ENCODE measurements at places on chromosomes 3 and 15. TPM values are rescaled to one million over a fixed set of nuclear protein-coding genes. Genes with fewer than 3 reads are reported as not detected.

DNA sequence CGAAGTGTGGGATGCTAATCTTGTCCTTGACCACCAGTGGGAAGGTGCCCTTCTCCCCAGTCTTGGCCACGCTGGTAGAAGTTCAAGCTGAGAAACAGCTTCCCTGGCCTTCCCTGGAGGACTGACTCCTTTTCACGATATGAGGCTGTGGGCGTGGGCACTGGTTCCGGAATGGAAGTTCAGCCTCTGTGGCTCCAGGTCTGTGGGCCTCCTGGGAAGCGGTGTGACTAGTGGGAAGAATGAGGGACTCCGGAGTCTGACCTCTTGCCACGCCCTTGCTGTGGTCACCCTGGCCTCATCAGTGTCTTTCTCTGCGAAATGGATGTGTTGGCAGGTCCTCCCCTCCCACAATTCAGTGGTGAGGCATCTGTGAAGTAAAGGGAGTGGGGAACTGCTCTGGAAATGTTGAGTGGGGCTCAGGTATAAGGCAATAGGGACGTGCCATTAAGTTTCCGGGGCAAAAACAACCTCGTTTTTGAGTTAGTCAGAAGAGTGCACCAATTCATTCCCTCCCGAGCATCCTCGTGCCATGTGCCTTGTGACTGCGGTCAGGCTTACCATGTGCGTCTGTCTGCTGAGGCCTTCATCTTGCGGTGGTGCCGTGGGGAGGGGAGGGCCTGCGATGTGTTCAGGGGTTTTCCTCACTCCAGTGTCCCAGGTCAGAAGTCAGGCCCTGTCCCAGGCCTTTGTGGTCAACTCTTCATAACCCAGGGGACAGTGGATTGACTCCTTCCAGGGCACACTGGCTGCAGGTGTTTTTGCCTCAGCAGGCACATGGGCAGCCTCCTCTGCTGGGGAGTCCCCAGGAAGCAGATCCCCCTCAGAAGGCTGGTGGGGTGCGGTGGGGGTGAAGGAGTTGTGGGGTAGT, 11.8 kb upstream of the SEC13 start:
- no peak for DNase-seq

DNA sequence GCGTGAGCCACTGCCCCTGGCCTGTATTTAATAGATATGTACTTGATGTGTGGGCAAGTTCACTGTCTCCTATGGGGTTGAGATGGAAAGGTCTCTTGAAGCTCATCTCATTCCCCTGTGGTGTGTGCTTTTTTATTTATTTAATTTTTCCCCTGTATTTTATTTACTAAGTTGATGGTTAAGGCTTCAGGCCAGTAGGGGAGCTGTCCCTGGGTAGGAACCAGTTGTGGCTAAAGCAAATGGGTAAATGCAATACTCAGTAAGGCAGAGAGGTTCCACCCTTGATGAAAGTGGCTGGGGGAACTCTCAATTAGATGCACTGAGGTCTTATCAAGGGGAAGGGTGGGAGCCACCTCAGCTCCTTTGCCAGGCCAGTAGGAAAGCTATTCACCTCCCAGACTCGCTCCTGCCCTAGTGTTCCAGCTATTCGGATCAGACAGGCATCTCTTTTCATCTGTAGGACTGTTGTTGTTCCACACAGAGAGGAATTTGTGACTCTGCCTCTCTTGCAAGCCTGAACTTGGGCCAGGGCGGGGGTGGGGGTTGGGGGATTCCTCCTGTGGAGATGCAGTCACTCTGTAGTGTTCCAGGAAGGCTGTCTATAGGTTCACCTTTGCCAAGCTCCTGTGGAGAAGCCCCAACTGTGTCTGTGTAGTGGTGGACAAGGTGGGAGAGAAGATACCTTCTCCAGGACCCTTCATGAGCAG, 26.1 kb downstream of the PCCB start:
- no peak for DNase-seq

GRCh38 chr3:194893121-194893987, 207.7 kb downstream of the FAM43A start:
- no peak for DNase-seq

DNA sequence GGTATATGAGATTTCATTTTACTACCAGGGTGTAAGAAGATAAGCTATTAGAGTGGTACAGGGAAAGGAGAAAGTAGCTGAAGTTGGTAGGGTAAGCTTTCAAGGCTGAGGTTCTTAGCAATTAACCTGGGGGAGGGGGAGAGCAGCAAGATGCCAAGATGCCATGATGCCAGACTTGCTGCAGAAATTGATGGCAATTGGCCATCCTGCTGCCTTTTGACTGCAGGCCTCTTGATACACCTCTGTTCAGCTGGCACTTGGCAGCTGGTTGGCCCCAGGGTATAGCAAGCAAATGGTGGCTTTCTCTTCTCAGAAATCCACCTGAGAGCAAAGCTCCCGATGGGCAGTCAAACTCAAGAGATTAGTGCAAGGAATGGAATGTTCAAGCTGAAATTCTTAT, 21.4 kb upstream of the DPH6 start:
- DNase-seq, result no peak

- no peak for DNase-seq
Observed at GRCh38 chr3:88142094-88142624, 7.6 kb upstream of the C3orf38 start.

DNA sequence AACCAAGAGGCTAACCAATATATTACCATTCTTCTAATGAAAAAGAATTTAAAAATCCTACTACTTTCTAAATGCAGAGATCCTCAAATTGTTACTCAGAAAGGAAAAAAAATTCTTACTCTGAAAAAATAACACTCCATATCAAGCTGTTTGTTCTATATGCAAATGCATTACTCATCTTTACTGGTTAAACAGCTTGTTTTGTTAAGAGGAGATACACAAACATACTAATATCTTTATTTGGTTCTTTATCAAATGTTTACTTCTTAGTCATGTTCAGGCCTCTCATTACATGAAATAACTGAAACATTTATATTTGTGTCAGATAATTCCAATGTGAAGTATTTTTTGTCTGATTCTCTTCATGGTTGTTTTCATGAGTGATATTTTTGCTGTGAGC, 146.8 kb downstream of the PCCB start:
- no peak for DNase-seq

Gene ISLR
- total RNA-seq, result not detected
